ENCODE measurements at places on chromosomes 4 and X. TPM values are rescaled to one million over a fixed set of nuclear protein-coding genes. Genes with fewer than 3 reads are reported as not detected.

DNA sequence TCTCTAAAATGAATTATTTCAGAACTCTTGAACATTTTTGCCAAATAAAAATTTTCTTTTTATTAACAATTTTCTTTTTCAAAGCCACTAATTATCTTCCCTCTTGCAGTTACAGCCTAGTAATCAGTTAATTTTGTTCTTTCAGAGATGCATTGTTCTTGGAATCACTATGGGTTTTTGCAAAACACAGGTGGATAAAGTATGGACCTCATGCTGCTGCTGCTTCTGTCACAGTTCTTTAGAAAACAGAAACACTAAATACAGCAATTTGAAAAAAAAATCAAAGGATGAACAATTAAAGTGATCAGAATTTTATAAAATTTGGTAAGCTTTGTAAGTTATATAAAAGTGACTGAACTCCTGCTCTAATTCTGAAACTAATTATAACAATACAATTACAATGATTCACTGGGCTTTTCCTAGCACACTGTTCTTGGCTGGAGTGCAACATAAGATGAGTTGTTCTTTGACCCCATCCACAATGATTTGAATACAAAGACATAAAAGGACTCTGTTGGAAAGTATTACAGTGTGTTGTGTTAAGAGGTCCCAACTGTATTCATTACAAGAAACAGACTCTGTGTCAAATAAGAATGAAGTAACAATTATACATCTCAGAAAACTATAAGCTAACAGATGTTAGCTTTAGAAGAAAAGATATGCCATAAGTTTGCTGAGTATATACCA lies 59.4 kb upstream of the GK2 start:
- DNase-seq: no peak

GRCh38 chrX:119605464-119606279 lies 552 bp downstream of the NKRF start:
- DNase-seq: no peak

The AMTN gene
- not detected for total RNA-seq

The RBM46 gene
- not detected for total RNA-seq

The PLP1 gene
- not detected for total RNA-seq

Data from GM12878 (cell line).